ENCODE measurements at places on chromosomes 3 and 15.

GRCh38 chr15:81562986-81563385 is 189.0 kb upstream of the TMC3 start:
- DNase-seq: no peak

DNA sequence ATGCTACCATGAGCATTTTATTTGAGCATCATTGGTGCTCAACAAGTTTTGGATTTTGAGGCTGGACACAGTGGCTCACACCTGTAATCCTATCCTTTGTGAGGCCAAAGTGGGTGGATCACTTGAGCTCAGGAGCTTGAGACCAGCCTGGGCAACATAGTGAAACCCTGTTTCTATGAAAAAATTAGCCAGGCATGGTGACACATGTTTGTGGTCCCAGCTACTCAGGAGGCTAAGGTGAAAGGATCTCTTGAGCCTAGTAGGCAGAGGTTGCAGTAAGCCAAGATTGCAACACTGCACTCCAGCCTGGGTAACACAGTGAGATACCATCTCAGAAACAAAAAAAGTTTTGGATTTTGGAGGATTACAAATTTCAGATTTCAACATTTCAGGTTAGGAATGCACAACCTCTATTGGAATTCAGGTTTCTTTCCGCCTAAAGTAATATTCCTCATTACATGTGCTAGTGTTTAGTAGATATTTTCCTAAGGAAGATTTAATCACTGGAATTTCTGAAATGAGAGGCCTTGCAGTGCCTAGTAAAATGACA is 27.6 kb downstream of the CNOT10 start:
- no peak for DNase-seq

GRCh38 chr3:161893972-161894371 is 397.4 kb downstream of the OTOL1 start:
- no peak for DNase-seq

- DNase-seq: no peak
Measured at GRCh38 chr15:71841563-71841962, 31.2 kb downstream of the NR2E3 start.

- no peak for DNase-seq
Measured at GRCh38 chr15:45529613-45530012, 7.1 kb upstream of the SLC30A4 start.

DNA sequence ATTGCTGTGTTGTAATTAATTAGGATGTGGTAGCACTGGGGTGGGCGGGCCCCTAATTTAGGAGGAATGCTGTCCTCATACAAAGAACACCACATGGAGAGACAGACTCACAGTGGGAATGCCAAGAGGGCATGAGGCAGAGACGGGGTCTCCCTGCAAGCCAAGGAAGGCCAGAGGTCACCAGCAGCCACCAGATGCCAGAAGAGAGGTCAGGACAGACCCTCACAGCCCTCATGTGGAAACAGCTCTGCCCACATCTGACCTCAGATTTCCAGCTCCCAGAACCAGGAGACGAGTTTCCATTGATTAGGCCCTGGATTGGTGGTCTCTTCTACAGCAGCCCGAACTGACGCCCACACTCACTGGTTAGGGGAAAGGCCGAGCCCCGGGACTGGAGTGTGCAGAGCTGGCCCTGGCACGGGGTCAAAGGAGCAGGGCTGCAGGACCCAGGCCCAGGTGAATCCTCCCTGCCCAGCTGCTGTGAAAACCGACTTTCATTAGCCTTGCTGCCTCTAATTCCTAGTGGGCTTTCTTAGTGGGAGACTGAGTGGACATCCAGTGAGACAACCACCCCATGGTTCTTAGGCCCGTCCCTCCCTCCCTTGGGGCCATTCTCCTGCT is 43.0 kb upstream of the SLC41A3 start:
- no peak for DNase-seq

- DNase-seq: no peak
Measured at GRCh38 chr3:175307642-175308041, 448.5 kb downstream of the NAALADL2 start.

- no peak for DNase-seq
Measured at GRCh38 chr3:5133239-5134018, 11.3 kb downstream of the ARL8B start.

DNA sequence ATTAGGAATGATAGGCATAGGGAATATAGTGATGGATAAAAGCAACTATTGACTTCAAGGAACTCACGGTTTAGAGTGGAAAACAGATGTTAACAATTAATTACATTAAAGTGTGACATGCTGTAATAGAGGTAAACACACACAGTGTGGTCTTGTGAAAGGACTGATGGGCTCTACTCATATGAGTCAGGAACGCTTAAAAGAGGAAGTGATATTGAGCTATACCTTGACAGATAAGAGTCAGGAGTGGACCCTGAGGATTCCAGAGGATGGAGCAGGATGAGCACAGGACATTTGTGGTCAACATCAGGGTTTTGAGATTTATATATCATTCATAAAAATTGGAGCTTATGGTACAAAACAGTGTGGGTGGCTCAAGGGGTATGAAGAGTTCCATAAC is 11.0 kb downstream of the EXOG start:
- no peak for DNase-seq

DNA sequence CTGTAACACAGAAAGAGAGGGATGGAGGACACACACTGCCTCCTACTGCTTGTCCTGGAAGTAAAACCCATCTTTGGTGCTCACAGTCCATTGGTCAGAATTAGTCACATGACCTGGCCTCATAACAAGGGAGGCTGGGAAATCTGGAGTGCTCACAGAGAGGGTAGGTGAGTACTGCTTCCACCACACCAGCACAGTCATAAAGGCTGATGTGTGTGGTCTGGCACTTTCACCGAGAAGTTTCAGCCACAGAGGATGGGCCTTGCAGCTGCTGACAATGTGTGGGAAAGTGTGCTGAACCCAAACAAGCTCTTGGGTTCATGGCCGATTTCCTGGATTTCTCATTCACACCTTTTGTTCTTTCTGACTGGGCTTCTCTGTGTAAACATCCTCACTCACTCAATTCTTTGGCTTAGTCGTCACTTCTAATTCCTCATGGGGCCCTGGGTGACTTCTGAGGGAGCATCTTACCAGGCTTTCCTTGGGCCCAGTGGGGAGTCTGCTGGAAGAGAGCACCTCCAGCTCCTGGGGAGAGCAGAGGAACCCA is 100.7 kb downstream of the ASB7 start:
- no peak for DNase-seq

DNA sequence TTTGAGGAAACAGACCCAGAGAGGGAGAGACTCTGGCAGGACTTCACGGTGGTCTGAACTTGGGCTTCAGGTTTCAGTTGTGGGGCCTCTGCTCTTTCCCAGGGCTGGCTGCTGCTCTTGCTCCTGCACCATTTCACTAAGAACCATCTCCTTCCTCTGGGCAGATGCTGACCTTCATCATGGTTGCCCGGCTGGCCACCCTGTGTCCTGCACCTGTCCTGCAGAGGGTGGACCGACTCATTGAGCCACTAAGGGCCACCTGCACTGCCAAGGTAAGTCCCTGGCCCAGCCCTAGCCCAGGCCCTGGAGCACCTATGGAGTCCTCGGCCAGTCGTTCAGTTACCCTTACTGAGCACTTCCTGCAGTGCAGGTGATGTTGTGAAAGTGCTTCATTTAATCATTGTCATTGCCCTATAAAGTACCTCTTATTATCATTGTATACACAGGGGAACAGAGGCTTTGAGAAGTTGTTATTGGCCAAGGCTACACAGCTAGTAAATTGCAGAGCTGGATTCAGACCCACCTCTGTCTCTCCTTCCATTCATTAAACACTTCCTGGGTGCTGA is 10.0 kb downstream of the RPL32 start:
- no peak for DNase-seq

GRCh38 chr15:26023231-26023630 is 160.1 kb upstream of the ATP10A start:
- DNase-seq: no peak

DNA sequence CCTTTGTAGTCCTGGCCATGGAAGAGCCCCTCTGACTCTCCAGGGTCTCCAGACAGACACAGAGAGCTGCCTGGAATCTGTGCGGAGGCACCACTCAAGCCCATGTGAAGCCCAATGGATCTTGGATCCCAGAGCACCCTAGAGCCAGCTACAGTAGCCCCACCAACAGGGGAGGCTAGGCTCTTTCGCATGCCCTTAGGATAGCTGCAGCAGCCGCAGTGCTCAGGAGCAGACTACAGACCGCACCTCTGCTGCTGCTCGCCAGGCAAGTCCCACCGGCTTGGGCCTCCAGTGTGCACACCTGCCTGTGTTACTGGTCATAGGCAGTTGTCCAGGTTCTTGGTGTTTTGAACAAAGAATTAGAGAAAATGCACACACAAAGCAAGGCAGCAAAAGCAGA is 131.6 kb downstream of the SPATA16 start:
- DNase-seq: no peak

- DNase-seq: no peak
Measured at GRCh38 chr3:49642708-49643145, 31.4 kb upstream of the APEH start.

DNA sequence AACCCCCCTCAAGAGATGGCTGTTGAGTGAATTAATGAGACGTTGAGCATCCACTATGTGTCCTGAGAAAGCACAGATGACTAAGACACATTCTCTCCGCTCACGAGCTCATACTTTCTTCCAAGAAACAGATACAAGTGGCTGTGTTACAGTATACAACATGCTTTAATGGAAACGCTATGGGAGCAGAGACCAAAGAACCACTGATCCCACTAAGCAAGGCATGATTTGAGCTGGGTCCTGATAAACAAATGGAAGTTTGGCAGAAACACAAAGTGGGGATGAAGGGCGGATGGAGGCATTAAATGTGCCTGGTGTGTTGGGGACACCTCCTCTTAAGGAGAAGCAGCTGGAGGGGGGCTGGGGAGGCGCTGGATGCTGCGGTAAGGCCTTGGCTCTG is 129.4 kb downstream of the UACA start:
- no peak for DNase-seq

- no peak for DNase-seq
Measured at GRCh38 chr3:4512895-4513616, 19.9 kb downstream of the ITPR1 start.

- no peak for DNase-seq
Measured at GRCh38 chr3:24493746-24494617, 668 bp downstream of the THRB start.
